Stimulated activated CD4-positive, alpha-beta T cell treated with anti-CD3 and anti-CD28 coated beads, Interleukin-12 subunit alpha, Interleukin-12 subunit beta, amount 100 ng/mL, for 4 hours (primary cell): ENCODE measurements at places on chromosomes 5 and 9.
A peak's percentile ranks its signal among the peaks of the same experiment; 100 is the strongest.

- no peak for DNase-seq
Measured at GRCh38 chr5:2094616-2094995, 211.9 kb upstream of the IRX4 start.

- DNase-seq = no peak
Measured at GRCh38 chr9:117704024-117704575, at the start of gene TLR4. TSS of gene TLR4 (plus strand) at chr9:117704403. CDS start at chr9:117704473, 70 bp downstream.

- DNase-seq = no peak
Measured at GRCh38 chr5:75656311-75657003, 45.2 kb downstream of the ANKDD1B start.

GRCh38 chr9:89319015-89319905, 960 bp downstream of the SECISBP2 start:
- no peak for DNase-seq

DNA sequence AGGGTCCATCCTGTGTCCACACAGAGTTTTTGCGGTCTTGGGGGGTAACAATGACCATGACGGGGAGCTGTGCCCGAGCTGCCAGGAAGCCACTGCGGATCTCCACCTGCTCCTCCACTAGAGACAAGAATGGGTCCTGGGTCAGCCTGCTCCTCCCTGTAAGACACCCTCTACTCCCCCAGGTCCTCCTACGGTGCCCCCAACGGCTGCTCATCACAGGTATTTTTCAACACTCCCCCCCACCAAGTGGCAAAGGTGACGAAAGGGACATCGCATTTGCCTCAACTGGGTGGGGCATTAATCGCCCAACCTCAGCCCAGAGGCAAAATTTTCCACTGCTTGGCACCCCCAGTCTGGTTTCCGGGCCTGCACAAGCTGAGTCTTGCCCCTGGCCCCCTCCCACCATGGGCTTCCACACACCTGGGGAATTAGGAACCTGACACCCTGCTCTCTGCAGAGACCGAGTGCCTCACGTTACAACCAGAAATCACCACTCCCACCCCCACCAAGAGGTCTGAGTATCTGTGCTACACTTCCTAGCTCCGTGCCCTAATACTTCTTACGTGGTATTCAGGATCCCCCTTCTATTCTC, 9.6 kb downstream of the NOL6 start:
- no peak for DNase-seq

- no peak for DNase-seq
Measured at GRCh38 chr5:117999939-118000549, 988.3 kb downstream of the DTWD2 start.

GRCh38 chr9:26947736-26948135, 694 bp upstream of the PLAA start:
- DNase-seq = peak; percentile 26

- no peak for DNase-seq
Measured at GRCh38 chr9:22204240-22204639, 195.1 kb upstream of the CDKN2B start.

DNA sequence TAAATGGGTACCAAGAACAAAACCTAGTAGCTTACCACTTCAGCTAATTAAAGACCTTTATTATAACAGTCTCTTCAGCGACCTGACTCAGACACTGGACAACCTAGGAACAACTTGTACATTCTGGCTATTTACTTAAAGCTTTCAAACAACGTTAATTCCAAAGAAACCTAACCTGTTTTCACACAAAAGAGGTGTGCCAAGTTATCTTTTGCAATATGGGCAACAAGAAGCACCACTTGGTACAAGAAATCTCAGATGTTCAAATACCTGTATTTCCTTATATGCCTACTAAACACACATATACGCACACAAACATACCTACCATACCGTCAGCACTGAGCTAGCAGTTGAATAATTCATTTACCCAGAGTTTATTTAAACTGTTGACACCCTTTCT, 23.0 kb downstream of the RNF145 start:
- DNase-seq = no peak

DNA sequence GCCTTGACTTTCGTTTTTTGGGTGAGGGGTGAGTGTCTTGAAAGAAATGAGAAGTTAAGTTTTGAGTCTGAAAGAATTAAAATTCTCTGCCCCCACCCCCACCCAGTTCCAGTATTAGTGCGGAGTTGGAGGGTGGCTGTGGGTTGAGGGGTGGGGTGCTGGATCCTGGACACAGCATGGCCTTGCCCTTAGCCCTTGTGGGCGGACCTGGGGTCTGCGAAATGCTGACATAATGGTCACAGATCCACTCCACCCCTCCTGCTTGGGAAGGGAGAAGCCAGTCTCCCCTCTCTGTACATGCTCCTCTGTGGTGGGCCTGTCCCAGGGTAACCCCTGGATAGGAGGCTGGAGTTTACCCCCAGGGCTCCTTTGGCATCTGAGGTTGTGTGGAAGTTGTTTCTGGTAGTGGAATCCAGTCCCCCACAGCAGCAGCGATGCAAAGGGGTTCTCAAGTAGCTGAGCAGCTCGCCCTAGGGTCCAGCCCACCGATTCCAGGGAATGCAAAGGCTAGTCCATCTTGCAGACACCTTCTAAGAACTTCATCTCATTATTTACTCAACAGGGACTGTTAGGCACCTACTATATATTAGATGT, 42.8 kb upstream of the TCF7 start:
- DNase-seq = no peak

- peak; percentile 30 for DNase-seq
Measured at GRCh38 chr9:99433555-99433954, 211.5 kb downstream of the SEC61B start.

- no peak for DNase-seq
Measured at GRCh38 chr5:62256161-62257019, 49.6 kb upstream of the KIF2A start.

DNA sequence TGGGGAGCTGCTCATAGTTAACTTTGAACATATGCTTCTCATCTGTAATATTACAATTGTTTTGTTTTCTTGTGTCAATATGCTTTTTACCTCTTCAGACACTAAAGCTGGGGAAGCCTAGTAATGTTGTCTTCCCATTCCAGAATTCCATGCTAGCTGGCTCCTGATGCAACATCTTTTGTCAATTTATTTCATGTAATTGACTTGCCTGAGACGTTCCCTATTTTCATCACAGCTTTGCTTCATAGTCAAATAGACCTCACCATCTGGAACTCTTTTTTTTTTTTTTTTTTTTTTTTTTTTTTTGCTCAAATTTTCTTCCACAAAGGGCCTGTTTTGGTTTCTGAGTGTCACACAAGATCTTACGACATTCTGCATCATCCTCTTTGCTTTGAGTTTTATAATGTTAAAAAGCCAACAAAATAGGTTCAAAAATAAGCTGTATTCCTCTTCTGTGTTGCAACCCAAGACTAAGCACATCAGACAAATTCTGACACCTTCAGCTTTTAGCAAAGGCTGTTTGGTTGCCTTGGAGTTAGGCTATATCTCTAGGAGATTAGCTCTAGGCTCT, 235.2 kb downstream of the NR3C1 start:
- DNase-seq = no peak

DNA sequence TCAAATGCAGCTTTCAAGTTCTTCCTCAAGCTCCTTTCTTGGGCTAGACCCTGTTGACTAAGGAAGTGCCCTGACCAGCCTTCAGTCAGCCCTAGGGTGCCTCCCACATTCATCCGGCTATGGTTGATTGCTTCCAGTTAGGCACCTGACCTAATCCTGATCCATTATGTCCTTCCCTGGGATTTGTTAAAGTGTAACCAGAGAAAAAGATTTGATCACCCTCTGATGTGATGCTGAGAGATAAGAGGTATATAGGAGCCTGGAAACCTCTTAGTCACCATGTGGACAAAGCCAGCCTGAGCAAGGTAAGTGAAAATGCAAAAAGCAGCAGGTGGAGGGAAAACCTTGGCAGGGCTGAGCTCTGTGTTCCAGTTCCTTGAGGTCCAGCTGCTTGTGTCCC, 178.8 kb upstream of the ERCC6L2 start:
- no peak for DNase-seq

DNA sequence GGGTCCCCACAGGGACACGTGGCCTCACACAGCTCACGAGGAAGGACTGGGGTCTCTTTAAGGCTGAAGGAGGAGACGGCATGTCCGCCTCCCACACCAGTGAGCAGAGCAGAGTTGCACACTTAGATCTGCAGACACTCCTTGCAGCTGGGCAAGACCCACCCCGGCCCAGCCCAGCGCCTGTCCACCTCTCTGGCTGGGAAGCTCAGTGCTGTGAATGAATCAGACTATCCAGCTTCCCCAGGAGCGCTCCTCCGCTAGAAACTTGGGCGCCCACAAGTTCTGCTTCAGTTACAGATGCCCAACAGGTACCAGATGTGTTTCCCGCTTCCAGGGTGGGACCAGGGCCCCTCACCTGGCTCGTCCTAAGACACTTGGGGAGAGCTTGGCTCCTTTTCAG, 78.9 kb downstream of the NSUN2 start:
- no peak for DNase-seq

GRCh38 chr9:14107977-14108376, 206.0 kb downstream of the NFIB start:
- DNase-seq = no peak

- DNase-seq = no peak
Measured at GRCh38 chr5:34005681-34006080, 2.2 kb downstream of the AMACR start.

GRCh38 chr5:92908952-92909601, 671.9 kb downstream of the NR2F1-AS1 start:
- DNase-seq = no peak

GRCh38 chr9:20551835-20552234, 70.5 kb downstream of the MLLT3 start:
- no peak for DNase-seq

- DNase-seq = no peak
Measured at GRCh38 chr5:181167814-181168488, 20.6 kb downstream of the OR2V2 start.

GRCh38 chr9:101434998-101435397, 576 bp downstream of the ALDOB start:
- DNase-seq = no peak

DNA sequence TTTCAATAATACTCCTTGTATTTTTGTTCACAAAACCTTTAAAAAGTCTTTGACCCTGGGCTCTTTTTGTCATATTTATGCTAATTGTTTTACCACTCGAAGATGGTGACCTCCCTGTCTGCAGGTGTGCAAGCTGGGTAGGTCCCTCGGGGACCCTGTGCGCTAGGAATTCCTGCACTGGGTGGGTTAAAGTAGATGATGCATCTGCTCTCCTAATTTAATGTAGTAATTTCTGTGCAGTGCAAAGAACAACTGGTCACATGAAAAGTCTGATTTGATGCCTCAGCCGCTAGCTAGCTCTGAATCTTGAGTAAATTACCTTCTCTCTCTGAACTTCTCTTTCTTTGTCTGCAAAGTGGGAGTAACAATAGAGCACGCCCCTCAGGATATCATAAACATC, 139.1 kb upstream of the OTULINL start:
- DNase-seq = no peak

GRCh38 chr5:52837591-52838001, 49.9 kb downstream of the ITGA1 start:
- DNase-seq = no peak

DNA sequence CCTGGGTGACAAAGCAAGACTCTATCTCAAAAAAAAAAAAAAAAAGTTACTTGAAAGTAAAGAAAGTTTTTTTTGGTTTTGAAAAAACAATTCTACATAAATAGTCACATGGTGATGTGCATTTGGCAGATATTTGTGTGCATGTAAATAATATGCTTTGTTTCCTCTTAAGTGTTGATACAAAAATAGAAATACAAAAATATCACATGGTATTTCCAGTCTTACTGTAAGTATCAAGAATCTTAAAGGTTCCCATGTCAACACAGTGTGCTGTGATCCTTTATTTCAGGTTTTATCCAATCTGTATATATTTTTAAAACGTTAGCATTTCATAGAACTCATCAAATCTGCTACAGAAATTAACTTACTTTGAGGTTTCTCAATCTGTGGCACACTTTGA, 521.9 kb downstream of the TLE4 start:
- no peak for DNase-seq

- no peak for DNase-seq
Measured at GRCh38 chr9:14902561-14902960, 7.7 kb downstream of the FREM1 start.

GRCh38 chr5:153998010-153998409, 40.7 kb downstream of the FAM114A2 start:
- DNase-seq = no peak
